ENCODE measurements at places on chromosomes 2 and 18.

DNA sequence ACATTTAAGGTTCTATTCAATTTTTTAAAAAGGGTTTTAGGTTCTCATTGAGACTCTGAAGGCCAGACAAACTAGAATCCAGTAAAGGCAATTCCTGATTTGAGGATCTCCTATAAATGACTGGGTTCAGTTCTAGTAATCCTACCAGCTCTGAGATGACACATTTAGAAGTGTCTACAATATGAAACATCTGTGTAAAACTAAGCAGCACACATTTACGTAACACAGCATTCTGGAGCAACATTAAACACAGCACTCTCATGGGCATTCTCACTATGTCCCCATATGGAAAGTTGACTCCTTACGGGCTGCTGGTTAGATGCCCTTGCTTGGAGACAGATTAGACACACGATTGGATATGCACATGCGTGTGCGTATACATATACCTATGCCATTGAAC is 114.4 kb downstream of the ZNF385B start:
- H3K36me3 ChIP-seq = no peaks in the 10 kb centered on the region
- no peak overlapping the region for H3K27ac ChIP-seq
- H3K27me3 ChIP-seq = peaks cover 6% of the 10 kb centered on the region

DNA sequence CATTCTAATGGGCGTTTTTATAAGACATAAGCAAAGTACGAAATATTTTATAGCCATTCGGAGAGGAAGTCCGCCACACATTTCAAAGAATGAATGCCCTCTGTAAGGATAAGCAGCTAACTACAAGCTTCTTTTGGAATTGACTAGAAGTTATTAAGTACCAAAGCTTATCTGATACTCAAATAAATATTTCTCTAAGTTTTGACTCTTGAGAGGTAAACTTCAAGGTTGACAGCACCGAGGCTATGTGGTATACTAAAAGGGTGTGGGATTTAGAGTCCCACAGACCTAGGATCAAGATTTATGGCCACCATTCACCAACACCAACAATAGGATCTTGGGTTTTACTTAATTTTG is 48.1 kb upstream of the MSH2 start:
- no peaks in the 10 kb centered on the region for H3K36me3 ChIP-seq
- H3K4me1 ChIP-seq = no peaks in the 10 kb centered on the region
- no peak for DNase-seq
- no peaks in the 10 kb centered on the region for H3K27me3 ChIP-seq
- H3K4me3 ChIP-seq = no peak overlapping the region
- no peak overlapping the region for H3K27ac ChIP-seq

DNA sequence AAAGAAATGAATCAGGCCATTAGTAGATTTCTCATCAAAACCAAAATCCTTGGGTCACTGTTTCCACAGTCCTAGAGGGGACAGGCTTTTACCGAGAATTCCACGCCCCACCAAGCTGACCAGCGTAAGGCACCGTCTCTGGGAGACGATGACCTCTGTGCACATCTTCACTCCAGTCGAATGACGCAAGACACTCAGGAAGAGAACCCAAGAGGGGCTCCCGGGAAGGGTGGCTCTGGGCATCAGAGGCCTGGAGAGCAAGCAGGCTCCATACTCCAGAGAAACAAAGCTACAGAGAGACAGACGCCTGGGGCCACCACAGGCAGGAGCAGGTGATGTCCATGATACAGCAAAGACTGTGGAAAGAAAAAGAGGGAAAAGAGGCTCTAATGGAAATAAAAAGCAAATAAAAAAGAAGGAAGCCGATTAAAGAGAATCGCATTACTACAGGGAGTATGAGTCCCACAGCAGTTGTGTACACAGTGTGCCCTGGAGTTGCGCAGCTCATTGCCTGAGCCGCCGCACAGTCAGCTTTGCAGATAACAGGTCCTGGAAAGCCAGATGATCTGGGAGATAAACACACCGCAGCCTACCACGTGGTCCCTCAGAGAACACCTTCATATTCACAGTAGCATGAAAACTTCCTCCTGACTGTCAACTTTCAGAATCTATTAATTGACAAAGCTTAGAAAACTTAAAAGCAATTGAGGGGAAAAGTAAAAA is 572.7 kb upstream of the SALL3 start:
- H3K4me1 ChIP-seq = peaks cover 9% of the 10 kb centered on the region
- no peak overlapping the region for H3K4me3 ChIP-seq
- H3K36me3 ChIP-seq = no peaks in the 10 kb centered on the region
- H3K27ac ChIP-seq = no peak overlapping the region
- no peak for DNase-seq

DNA sequence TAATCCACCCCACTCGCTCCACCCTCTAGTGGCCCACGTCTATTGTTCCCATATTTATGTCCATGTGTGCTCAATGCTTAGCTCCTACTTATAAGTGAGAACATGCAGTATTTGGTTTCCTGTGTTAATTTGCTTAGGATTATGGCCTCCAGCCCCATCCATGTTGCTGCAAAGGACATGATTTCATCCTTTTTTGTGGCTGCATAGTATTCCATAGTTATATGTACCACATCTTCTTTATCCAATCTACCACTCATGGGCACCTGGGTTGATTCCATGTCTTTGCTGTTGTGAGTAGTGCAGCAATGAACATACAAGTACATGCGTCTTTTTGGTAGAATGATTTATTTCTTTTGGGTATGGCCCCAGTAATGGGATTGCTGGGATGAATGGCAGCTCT is 319.9 kb downstream of the DYSF start:
- no peaks in the 10 kb centered on the region for H3K4me1 ChIP-seq
- no peak overlapping the region for H3K4me3 ChIP-seq
- H3K27me3 ChIP-seq = no peaks in the 10 kb centered on the region
- no peaks in the 10 kb centered on the region for H3K36me3 ChIP-seq

GRCh38 chr18:6365385-6365784 is 49.3 kb downstream of the L3MBTL4 start:
- H3K36me3 ChIP-seq = no peaks in the 10 kb centered on the region
- H3K27ac ChIP-seq = no peak overlapping the region
- no peak for DNase-seq
- H3K4me3 ChIP-seq = no peak overlapping the region

GRCh38 chr2:60352491-60353405 is 200.7 kb downstream of the BCL11A start:
- no peak overlapping the region for H3K27ac ChIP-seq
- no peaks in the 10 kb centered on the region for H3K36me3 ChIP-seq
- no peak for DNase-seq
- H3K27me3 ChIP-seq = no peaks in the 10 kb centered on the region

DNA sequence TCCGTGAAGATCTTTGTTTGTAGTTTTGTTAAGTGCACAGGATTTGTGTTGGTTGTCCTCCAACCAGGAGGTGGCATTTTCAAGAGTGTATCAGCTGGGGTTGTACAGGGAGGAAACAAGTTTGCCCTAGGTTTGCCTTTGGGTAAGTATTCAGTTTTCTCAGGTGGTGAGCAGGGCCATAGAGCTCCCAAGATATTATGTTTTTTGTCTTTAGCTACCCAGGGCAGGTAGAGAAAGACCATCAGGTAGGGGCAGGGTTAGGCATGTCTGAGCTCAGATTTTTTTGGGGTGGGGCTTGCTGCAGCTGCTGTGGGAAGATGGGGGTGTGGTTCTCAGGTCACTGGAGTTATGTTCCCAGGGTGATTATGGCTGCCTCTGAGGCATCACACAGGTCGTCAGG is 191.6 kb downstream of the DCDC2C start:
- H3K36me3 ChIP-seq = no peaks in the 10 kb centered on the region
- H3K4me1 ChIP-seq = no peaks in the 10 kb centered on the region
- peaks cover 8% of the 10 kb centered on the region for H3K27me3 ChIP-seq
- DNase-seq = no peak
- H3K4me3 ChIP-seq = no peak overlapping the region
- no peak overlapping the region for H3K27ac ChIP-seq

DNA sequence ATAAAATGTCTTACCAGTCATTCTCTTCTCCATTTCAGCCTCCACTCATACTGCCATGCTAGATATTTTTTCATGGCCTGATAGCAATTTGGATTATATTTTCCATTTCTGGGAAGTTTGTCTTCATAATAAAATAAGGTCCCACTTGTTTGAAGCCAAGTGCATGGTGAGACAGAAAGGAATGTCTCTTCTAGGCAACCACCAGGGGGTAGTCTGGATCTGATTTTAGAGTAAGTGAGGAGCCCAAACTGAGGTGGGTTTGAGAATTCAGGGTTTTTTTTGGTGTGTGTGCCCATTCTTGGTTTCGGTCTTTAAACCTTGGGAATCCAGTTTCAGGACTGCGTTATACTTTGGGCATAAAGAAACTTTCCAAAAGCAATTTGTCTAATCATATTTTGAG is 315.5 kb downstream of the RPRM start:
- H3K36me3 ChIP-seq = no peaks in the 10 kb centered on the region
- no peaks in the 10 kb centered on the region for H3K27me3 ChIP-seq
- H3K27ac ChIP-seq = no peak overlapping the region

DNA sequence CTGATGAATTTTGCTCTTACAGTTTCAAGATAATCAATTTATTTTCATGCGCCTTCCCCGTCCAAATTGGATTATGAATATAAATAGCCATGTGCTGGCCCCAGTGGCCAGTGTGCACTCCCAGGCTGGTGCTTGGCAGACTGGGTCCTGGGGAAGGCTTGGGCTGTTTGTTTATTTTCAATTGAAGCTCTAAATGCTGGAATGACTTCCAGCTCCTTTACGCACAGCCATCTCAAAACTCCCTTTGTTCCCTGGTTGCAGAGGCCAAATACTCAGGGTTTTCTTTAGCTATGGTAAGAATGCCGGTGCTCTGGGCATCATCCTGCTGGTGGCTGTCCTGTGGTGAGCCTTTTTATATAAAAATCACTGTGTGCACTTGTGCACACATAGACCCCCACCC is 131.5 kb downstream of the PRKCE start:
- no peak for DNase-seq
- no peaks in the 10 kb centered on the region for H3K36me3 ChIP-seq
- no peaks in the 10 kb centered on the region for H3K27me3 ChIP-seq

DNA sequence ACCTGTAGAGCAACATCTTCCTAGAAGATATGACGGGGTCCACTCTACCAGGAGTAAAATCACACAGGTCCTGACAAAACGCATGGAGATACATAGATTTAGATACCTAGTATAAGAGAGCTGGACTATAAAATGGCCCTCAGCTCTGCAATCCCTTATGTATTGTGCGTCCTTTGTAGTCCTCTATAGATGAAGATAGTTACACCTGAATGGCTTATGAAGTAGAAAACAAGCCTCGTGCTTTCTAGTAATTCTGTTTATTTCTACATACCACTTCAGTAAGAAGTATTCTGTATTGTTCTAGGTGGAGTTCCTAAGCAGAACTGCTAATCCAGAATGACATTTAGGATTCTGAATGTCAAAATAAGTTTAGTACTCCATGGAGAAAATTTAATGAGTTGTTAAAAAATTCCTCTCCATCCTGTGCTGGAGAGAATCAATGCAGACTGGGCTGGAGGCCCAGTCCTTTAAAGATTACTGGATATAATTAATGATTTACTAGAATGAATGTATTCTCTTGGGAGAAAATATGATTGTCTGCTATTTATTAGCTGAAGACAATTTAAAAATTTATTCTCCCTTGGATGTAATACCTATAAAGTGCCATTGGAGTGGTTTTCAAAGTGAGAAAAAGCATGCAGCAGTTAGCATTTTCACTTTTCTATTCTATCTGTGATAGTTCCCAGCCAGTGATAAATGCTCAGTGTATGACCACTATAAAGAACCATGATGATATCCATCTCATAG is 147.3 kb upstream of the UNC80 start:
- H3K4me3 ChIP-seq = no peak overlapping the region
- DNase-seq = no peak
- no peaks in the 10 kb centered on the region for H3K27me3 ChIP-seq
- no peak overlapping the region for H3K27ac ChIP-seq
- H3K36me3 ChIP-seq = peaks cover 1% of the 10 kb centered on the region
- H3K4me1 ChIP-seq = no peaks in the 10 kb centered on the region

- H3K4me1 ChIP-seq = no peaks in the 10 kb centered on the region
- no peak overlapping the region for H3K27ac ChIP-seq
- DNase-seq = no peak
- H3K4me3 ChIP-seq = no peak overlapping the region
These were observed 141.4 kb downstream of the SNTG2 start for GRCh38 chr2:1091895-1092585.

DNA sequence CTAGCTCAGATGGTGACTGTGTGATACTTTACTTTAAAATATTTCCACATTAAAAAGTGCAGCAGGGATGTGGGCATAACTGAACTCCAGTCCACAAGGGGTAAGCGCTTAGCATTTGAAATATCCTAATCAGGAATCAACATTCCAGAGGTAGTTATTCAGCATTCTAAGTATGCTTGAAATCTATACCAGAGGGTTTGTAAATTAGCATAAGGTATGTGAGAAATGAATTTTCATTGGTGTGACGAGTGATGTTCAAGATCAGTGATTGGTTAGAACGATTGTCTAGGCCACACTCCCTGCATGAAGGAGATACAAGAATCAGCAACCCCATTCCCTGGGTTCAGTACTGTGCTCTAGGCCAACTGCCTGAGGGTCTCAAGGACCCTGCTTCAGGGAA is 42.6 kb downstream of the MAPK4 start:
- no peaks in the 10 kb centered on the region for H3K4me1 ChIP-seq
- H3K4me3 ChIP-seq = no peak overlapping the region
- H3K36me3 ChIP-seq = no peaks in the 10 kb centered on the region
- no peak overlapping the region for H3K27ac ChIP-seq
- DNase-seq = no peak

DNA sequence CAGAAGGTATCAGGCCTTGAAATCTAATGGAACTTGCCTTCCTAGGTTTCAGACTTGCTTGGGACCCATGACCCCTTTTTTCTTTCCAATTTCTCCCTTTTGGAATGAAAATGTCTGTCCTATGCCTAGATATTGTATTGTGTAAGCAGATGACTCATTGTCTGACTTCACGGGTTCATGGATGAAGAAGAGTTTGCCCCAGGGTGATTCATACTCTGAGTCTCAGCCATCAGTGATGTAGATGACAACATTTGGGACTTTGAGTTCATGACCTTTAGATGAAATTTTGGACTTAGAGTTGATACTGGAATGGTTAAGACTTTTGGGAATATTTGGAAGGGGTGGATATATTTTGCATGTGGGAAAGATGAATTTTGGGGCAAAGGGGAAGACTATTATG is 11.2 kb upstream of the SCYGR5 start:
- peaks cover 6% of the 10 kb centered on the region for H3K27me3 ChIP-seq
- no peak overlapping the region for H3K27ac ChIP-seq
- DNase-seq = no peak
- H3K4me1 ChIP-seq = peaks cover 6% of the 10 kb centered on the region

DNA sequence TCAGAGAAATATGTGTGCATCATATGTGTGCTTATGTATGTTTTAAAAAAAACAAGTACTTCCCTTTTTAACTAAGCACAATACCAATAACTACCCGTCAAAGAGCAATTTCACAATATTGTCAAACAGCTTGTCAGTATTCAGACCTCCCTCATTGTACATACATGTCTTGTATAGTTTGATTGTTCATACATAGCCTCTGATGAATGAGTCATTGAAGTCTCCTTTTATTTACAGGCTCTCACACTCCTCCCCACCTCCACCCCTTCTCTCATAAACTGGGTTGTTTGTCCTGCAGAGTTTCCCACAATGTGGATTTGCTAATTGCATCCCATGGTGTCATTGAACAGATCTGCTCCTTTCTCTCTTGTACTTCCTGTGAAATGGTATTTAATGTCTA is 132.8 kb upstream of the L3MBTL4 start:
- no peaks in the 10 kb centered on the region for H3K27me3 ChIP-seq
- no peak overlapping the region for H3K27ac ChIP-seq
- no peaks in the 10 kb centered on the region for H3K4me1 ChIP-seq
- H3K4me3 ChIP-seq = no peak overlapping the region
- H3K36me3 ChIP-seq = no peaks in the 10 kb centered on the region
- DNase-seq = no peak

GRCh38 chr2:39368846-39369245 is 68.2 kb downstream of the MAP4K3 start:
- H3K4me3 ChIP-seq = no peak overlapping the region
- H3K36me3 ChIP-seq = peaks cover 18% of the 10 kb centered on the region
- peaks cover 11% of the 10 kb centered on the region for H3K4me1 ChIP-seq
- no peak overlapping the region for H3K27ac ChIP-seq
- no peak for DNase-seq

Measured in activated T-cell treated with anti-CD3 and anti-CD28 coated beads, Interleukin-2, amount 50 U/mL, for 72 hours (primary cell).